ENCODE measurements at places on chromosomes 2 and 18.
A peak's percentile ranks its signal among the peaks of the same experiment; 100 is the strongest.

- DNase-seq: no peak
Measured at GRCh38 chr18:68215931-68216330, 499.0 kb downstream of the TMX3 start.

- DNase-seq: no peak
Measured at GRCh38 chr2:133568172-133568571, at the start of gene NCKAP5. Gene NCKAP5, minus strand, starts transcription at chr2:133568463. Its CDS starts 50,937 bp downstream, at chr2:133517526.

GRCh38 chr18:56097621-56098020 lies 509.6 kb upstream of the TCF4 start:
- DNase-seq: no peak

DNA sequence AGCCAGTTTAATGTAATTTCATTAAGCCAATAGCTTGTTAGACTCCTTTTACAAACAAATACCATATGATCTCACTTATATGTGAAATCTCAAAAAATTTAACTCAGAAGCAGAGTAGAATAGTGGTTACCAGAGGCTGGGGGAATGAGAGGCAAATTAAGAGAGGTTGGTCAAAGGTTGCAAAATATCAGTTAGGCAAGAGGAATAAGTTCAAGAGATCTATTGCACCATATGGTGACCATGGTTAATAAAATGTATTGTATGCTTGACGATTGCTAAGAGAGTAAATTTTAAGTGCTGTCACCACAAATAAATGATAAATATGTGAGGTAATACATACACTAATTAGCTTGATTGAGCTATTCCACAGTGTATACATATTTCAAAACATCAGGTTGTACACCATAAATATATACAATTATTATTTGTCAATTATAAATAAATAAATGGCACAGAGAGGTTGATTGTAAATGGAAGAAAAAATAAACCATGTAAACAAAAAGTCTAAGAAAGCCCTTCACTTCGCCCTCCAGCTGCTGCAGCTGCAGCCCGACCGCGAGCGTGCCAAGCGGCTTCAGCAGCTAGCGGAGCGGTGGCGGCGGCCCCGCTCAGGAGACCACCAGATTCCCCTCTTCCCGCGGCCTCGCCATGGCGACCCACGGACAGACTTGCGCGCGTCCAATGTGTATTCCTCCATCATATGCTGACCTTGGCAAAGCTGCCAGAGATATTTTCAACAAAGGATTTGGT lies 23.0 kb upstream of the ACTR2 start:
- no peak for DNase-seq

GRCh38 chr2:234249873-234250272 lies 199.4 kb downstream of the SPP2 start:
- no peak for DNase-seq

DNA sequence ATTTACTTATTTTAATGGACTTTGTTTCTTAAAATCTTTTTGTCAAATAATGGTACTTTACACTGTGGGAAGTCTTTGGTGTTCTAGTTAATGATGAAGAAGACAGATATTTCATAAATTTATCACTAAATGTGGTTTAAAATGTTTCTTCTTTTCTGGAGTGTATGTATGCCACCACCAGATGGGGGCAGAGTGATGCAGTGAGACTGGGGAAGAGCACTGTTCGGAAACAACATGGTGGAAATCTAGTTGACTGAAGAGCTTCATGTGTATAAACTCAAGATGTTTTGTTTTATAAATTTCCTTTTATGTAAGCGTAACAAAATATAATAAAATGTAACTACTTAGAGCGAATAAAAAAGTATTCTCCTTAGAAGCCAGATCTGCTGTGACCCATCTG lies 195.1 kb downstream of the KCNE4 start:
- DNase-seq: no peak

- no peak for DNase-seq
Measured at GRCh38 chr2:23719716-23720115, 207.2 kb downstream of the ATAD2B start.

- DNase-seq: no peak
Measured at GRCh38 chr2:206260188-206261012, 14.1 kb upstream of the ZDBF2 start.

GRCh38 chr2:144111437-144111836 lies 408.5 kb downstream of the ZEB2 start:
- DNase-seq: no peak

DNA sequence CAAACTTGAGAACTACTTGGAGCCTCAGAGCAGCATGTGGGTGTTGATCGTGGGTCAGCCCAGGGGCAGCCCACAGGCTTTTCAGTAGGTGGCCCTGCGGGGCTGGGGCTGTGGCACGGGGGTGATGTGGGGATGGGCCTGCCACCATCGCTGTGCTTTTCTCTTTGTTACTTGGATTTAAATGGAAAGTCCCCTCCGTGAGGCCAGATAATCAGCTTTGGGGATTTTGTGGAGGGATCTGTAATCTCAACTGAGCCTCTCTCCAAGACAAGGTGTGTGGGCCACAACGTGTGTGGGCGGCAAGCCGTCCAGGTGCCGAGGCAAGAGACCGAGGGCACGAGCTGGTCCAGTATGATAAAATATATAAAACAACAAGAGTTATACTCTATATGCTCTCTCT lies 16.7 kb downstream of the COLEC11 start:
- no peak for DNase-seq

GRCh38 chr2:200761266-200761665 lies 50.4 kb upstream of the BZW1 start:
- no peak for DNase-seq

DNA sequence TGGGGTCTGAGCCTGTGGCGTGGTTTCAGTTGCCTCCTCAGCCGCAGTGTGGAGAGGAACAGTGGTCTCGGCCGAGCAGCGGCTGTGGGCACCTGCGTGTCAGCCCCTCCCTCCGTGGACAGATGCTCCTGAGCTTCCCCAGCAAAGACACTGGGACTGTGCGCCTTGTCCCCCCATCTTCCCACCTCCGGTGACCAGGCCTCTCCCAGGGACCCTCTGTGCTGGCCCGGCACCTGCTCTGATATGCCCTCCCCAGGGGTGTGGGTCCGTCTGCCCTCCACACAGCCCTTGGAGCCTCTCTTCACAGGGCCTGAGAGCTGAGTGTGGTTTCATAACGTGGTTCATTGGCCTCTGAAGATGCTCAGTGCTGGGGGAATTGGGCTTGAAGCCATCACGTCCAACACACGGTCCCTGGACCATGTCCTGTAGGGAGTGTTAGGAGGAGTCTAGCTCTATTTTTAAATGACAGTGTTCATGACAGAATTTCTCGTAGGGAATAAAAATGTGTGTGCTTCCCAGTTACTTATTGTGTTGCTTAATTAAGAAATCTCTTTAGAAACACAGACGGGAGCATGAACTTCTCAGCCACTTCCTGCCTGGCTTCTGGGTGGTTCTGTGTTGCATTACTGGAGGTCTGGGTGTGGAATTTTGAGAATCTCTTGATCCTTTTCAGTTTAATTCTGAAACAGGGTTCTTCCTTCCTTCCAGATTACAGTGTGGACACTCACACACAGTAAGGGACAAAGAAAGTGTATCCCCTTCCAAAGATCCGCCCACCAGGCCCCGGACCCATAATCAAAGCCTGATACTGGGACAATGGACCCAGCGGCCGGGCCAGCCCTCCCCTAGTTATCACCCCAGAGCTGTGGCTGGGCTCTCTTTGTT lies 110.7 kb downstream of the NFATC1 start:
- no peak for DNase-seq

DNA sequence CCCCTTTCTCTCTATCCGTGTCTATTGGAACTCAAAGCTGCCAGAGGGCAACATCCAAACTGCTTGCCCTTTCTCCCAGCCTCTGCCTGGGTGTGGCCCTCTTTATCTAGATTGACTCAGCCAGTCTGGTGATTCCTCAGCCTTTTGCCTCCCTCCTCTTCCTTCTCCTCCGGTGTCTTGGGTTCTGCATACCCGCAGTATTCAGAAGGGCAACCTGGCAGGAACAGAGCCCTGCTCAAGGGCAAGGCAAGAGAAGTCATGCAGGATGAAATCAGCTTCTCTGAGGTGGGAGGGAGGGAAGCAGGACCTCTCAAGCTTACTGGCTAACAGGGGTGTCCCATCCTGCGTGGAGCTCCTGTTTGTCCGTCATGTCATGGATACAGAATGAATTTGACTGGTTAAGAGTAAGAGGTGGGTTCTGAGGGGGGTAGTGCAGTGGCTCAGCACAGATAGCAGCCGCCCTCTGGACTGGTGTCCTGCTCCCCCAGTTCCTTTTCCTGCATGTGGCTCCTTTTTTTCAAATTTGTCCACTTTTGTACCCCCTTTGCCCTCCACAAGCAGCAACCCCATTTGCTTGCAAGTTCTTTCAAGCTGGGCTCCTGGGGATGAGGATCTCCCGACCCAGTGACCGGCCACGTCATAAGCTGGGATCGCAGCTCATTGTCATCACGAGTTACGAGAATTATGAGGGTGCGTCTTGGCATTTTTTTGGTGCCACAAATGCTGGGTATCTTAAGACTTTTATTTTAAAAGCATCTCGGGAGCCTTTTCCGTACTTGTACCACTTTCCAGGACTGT lies 154.1 kb downstream of the FHOD3 start:
- DNase-seq: no peak

GRCh38 chr2:12424809-12425208 lies 291.9 kb upstream of the TRIB2 start:
- no peak for DNase-seq

DNA sequence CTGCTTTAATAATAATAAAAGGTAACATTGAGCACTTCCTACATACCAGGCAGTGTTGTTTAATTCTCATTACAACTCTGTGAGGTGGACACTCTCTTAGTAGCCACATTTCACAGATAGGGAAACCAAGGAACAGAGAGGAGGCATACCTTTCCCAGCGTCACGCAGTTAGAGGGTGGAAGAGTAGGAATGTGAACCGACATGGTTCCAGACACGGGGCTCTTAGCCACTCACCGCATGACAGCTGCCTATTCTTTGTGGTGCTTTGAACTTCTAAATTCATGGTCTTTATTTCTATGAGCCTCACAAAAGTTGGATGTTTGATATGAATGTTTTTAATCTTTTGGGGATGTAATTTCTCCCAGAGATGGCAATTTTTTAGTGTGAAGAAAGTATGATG lies 76.0 kb downstream of the OSBPL6 start:
- DNase-seq: no peak

GRCh38 chr18:48313792-48314191 lies 95.4 kb downstream of the ZBTB7C start:
- no peak for DNase-seq

DNA sequence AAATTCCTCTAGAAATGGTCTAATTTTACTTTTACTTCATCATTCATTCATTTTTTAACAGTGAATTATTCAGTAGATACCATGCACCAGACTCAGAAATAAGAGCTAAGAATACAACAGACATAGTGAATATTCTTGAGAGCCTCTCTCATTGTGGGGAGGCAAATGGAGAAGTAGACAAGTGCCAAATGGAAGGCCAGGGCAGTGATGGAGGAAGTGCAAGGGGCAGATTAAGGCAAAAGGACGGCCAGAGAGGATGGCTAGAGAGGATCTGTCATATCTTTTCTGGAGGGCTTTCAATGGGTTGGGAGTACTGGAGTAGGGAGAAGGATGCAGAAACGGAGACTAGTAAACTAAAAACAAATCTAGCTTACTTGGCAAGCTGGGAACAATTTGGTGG lies 19.0 kb upstream of the RMDN2 start:
- DNase-seq: no peak

GRCh38 chr2:226705133-226705886 lies 94.3 kb downstream of the IRS1 start:
- no peak for DNase-seq

DNA sequence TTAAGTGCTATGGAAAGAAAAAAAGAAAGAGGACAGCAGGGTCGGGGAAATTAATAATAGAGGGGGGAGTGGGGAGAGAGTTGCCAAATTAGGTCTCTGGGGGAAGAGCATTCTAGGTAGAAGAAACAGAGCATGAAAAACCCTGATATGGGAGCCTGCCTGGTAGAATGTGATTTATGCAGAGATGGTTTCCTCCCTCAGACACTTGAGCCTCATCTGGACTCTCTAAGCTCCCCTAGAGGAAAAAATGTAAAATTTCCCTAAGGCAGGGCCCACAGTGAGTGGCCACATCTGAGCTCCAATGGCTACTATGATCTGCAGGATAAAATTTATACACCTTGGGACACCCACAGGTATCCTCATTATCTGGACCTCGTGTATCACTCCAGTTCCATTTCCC lies 20.6 kb upstream of the EPAS1 start:
- DNase-seq: no peak

DNA sequence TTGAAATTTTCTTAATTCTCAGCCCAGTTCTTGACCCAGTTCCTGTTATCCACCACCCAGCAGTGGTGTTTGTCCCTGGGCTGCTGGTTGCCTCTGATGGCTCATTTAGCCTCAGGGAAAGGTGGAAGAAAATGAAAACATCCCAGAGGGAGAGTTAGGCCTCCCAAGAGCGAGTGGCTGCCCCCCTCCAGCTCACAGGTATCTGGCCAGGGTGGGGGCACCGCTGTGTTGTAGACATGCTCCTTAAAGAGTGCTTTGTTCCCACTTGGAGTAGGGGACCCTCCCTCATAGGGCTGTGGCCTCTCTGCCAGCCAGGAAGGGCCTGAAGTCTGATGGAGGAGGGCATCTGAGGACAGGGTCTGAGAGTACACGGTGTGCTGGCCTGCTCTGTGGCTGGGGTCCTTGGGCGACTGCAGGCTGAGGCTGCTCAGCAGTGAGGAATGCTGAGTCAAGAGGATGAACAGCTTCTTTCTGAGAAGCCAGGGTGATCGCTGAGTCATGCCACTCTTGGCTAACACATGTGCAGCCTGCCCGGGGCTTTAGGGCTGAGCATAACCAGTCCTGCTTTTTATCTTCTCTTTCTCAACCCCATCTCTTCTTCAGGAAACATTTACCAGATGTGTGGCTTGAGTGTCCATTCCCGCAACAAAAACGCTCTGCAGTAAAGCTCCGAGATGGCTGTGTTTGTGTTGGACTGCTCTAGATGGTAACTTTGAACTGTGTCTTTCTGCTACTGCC lies 72.3 kb downstream of the IL1R2 start:
- DNase-seq: peak; percentile 72

DNA sequence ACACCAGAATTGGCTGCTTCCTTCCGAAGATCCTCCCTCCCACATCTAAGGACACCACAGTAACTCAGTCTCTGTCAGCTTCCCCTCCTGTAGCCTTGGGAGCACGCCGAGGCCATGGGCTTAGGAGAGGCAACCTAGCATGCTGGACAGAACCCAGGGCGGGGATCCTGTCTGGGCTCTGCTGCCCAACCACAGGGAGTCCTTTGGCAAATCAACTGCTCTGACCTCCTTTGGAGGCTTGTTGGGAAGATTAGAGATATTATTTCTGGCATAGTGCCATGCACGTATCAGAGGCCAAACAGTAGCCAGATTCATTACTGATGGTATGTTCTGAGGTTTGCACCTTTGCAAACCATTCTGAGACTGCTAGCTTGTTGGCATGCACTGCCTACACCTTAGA lies 262.7 kb upstream of the EPAS1 start:
- no peak for DNase-seq

GRCh38 chr2:178199334-178199733 lies 5.0 kb downstream of the OSBPL6 start:
- DNase-seq: no peak

Data from GDM1 (cell line).